ENCODE measurements at places on chromosomes 11 and 22. TPM values are rescaled to one million over a fixed set of nuclear protein-coding genes. Genes with fewer than 3 reads are reported as not detected.

DNA sequence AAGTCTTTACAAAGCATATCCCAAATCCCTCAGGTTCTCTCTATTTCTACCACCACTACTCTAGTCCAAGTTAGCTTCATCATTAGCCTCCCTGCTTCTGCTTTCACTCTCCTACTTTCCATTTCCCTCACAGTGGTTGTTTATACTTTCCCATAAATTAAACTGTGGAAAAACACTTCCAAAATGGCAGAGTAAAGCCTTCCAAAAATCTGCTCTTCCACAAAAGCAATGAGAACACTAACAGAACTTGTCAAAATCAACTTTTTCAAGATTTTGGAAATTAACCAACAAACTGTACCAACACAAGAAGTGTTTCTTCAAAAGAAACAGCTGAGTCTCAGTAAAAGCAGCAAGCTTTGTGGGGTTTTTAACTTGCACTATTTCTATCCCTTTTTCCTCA, 71.8 kb downstream of the TTC28 start:
- DNase-seq: no peak

EFEMP2 gene
- 97.3 TPM for total RNA-seq

GRAMD1B gene
- 6.5 TPM for total RNA-seq

NXPE2 gene
- total RNA-seq: 0.11 TPM

DNA sequence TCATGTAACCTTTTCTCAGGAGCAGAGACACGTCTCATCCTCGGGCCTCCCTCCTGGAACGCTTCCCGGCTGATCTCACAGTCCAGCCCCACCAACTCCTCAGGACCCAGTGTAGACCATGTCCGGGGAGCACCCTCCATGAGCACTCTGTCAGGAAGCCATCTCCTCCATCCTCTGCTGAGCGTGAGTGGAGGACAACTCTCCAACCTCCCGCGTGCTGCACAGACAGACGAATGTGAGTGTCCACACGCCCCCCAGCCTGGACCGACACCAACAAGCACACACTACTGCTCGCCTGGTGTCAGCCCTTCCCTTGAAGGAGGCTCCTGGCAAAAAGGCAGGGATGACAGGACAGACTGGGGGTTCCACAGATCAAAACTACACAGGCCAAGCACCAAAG, 86.6 kb downstream of the SHANK2 start:
- no peak for DNase-seq

TPP1 gene
- 43.4 TPM for total RNA-seq

SPI1 gene
- not detected for total RNA-seq

GRCh38 chr11:128342511-128343134, 244.7 kb downstream of the ETS1 start:
- peak; percentile 70 for DNase-seq

- DNase-seq: no peak
Observed at GRCh38 chr11:61538636-61538961, 30.1 kb downstream of the LRRC10B start.

GRCh38 chr11:123562158-123562557, 92.3 kb downstream of the SCN3B start:
- no peak for DNase-seq

DNA sequence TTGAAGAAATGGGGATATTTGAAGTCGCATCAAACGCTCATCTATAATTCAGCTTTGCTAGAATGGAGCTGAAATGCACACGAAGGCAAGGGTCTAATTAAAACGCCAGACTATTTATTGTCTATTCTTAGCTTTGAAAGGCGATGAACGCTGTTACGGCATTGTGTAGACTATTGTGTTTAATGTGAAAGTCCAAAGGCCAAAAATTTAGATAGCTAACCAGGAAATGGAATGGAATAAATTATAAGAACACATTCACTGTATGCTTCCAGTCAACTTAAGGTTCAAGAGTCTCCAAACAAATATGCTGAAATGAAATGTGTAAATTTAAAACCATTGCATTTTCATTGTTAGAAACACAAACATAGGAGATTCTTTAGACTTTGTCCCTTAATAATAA, 186.2 kb downstream of the CWF19L2 start:
- DNase-seq: no peak

GRCh38 chr11:12070446-12071267, 39.7 kb upstream of the MICAL2 start:
- no peak for DNase-seq

All from astrocyte (in vitro differentiated cells and primary cell).